ENCODE measurements at places on chromosomes 5 and 9.

DNA sequence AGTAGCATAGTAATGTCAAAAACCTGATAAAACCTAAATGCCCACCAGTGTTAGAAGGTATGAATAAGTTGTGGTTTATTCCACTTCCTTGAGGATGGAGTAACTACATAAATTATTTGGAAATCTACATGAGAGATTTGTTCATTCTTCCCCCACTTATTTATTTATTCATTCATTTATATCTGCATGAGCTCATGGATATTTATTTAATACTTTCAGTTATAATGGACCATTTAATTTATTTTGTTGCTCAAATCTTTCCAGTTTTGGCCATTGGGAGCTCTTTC lies 223.8 kb upstream of the S1PR3 start:
- no peak for DNase-seq

DNA sequence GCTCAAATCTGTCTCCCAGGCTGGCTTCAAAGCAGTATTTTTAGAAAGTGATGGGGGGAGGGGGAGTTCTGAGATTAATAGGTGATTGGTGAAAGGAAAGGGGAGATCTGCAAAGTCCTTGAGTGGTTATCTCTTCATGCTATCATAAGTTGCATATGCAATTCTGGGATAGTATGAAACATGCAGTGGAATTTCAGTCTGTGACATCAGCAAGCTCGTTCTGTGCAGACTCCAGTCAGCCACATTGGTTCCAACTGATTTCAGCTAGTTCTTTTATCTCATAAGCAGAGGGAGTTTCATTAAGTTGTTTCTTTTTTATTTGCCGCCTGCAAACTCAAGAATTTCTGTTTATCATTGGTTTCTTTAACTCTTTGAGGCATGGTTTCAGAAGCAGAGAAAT lies 180.5 kb upstream of the SH3GL2 start:
- DNase-seq = no peak

DNA sequence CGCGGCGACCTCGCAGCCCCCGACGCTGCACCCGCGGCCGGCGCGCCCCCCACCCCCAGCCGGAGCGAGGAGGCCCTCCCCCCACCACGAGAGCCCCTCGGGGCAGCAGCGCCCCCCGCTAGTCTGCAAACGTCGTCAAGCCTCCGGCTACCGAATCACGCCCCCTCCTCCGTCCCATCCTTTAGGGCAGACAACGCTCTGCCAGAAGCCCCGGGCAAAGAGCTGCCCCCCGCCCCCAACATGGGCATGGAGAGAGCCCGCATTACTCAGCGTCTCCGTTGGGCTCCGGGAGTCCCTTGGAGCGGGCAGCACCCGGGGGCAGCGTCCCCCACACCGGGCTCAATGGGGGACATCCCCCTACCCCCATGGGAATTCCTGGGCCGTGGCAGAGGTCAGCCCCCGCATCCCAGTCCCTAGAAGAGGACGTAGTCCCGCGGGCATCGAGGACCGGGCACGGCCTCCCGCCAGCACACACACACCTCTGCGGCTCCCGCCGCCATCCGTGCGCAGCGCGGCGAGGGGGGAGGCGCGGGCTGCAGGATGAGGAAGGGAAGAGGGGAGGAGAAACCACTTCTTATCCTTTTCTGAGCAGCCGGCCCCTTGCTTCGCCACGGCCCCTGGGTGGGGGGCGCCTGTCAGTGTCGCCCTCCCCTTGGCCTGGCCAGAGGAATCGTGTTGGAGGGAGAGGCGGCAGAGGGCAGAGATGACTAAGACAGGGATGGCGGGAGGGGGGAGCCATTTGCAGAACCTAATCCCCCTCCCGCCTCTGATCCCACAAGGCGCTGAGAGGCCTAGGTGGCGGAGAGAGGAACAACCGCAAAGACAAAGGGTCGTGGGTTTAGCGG lies 750 bp downstream of the DNM1 start:
- no peak for DNase-seq

GRCh38 chr5:14744296-14745187 lies 80.0 kb downstream of the OTULIN start:
- DNase-seq = no peak

- DNase-seq = no peak
Observed at GRCh38 chr5:120096413-120096812, 367.7 kb upstream of the PRR16 start.

DNA sequence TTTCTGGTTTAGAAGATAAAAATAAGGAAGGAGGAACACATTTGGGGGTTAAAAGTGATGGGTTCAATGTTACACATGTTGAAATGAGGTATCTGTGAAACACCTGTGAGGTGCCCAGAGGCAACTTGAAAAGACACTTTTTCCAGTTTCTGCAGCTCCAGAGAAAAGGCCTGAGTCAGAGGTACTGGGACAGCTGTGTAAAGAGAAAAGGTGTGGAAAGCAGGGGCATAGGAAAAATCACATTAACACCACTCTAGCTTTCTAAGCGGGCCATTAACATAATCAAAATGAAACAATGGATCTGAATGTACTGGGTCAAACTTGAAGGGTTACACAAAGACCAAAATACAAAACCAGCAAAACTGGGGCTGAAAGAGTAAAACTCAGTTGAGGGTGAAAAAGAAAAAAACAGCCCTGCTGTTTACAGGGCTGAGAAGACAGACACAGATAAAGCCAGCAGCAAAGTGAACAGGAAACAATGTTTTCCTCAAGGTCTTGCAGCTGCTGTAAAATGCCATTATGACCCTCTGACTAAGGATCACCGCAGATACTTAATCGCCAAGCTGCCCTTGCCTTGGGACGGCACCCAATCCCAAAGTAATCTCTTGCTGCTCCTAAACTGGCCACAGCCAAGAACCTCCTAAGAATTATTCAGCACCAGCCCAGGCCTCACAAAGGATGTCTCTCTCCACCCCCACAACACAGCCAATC lies 104.7 kb downstream of the DROSHA start:
- DNase-seq = no peak

- DNase-seq = no peak
Observed at GRCh38 chr9:98342820-98343210, 87.4 kb upstream of the TBC1D2 start.

DNA sequence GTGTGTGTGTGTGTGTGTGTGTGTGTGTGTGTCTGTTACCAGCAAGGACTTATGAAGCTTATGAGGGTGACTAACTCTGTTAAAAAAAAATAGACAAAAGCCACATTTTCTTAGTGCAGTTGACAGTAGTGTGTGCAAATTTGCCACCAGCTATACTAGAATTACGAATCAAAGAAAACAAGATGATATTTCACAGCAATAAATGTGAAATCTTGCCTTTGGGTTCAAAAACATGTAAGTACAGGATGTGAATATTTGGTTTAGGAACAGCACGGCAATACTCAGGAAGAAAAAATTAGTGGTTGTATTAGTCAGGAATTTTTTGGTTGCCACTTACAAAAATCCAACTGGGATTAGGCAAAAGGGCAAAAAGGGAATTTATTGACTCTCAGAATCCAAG lies 117.4 kb downstream of the NPR3 start:
- DNase-seq = no peak

- no peak for DNase-seq
Observed at GRCh38 chr5:52668544-52669185, 119.1 kb upstream of the ITGA1 start.

DNA sequence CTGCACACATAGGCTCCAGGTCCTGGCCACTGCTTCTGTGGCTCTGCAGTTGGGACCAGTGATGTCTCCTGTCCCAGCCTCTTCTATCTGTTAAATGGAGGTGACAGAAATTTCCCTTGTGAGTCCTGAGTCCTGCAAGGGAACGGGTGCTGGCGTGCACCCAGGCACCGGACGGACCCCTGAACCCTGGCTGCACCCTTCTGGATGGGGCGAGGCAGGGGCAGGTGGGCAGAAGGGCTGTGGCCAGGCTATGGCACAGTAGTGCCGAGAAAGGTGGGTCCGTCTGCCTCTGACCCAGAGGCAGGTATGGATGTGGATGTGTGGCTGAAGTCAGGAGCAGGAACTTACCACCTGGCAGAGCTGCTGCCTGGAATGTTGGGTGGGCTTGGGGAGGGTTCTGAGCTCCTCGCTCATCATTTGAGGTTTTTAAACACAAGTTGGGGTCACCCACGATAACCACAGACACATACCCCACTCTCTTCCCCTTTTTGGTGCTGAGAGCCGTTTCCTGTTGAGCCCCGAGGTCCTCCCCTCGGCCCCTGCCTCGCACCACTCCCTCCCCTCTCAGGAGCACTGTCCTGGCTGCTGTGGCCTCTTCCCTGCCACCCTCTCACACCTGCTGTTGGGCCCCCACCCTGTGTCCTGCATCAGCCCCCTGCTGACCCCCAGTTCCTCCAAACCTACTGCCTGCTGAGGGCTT lies 82.0 kb downstream of the COL5A1 start:
- no peak for DNase-seq

GRCh38 chr9:91603932-91604331 lies 180.3 kb upstream of the NFIL3 start:
- DNase-seq = no peak

DNA sequence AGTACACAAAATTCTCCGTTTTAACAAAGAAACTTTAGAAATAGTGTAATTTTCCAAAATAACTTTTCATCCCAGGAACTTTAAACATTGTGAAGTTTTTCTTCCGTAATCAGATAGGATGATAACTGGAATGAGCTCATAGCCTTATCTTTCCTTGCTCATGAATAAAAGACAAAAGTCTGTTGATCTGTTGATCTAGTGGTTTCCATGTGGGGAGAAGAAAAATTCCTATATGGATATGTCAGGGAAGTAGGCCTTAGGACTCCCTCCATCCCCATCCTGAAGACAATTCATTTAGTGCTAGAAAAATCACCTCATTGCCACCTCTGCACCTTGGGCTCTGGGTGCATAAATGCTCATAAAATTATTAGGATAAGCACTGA lies 266.6 kb downstream of the SMARCA2 start:
- DNase-seq = no peak

DNA sequence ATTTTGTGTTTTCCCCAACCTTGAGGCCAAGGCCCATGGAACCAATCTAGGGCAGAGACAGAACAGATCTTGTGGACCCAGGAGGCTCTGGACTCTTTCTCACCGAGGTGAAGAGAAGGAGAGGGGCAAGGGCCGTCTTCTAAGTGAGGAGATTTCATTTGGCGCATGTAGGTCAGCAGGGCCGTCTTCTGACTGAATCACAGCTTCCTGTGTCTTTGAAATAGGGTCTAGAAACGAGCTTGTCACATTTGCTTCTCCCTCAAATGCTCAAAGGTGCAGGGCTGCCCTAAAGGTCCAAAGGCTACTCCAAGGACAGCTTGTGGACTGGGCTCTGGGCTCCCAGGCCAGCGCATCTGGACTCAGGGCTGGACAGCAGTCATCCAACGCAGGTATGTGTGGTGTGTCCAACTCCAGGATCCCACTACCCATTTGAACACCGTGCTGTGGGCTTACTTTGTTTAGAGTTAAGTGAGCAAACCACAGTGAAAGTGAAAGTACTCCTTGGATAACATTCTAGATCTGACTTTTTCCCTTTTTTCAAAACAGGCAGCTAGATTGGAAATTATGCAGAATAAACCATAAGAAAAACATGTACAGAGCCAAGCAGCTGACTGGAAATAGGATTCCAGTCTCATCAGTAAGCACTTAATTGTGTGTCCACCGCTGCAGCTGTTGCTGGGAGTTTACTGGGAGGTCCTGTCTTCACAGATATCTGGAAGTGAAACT lies 357.0 kb downstream of the GADD45G start:
- no peak for DNase-seq

DNA sequence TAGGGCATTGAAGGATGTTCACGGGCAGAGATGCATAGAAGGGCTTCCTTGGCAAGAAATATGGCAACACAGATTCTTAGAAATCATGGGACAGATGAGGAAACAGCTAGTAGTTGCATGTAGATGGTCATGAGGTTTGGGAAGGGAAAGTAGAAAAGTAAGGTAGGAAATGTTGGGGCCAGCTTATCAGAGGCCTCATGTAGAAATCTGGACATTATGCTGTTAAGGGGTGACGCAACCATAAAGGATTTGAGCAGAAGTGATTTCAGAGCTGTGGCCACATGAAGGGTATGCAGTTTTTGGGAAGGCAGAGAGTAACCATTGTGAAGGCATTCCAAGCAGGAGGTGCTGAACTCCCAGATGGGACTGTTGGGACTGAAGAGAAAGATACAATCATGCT lies 224.0 kb downstream of the ARHGAP26 start:
- DNase-seq = no peak

DNA sequence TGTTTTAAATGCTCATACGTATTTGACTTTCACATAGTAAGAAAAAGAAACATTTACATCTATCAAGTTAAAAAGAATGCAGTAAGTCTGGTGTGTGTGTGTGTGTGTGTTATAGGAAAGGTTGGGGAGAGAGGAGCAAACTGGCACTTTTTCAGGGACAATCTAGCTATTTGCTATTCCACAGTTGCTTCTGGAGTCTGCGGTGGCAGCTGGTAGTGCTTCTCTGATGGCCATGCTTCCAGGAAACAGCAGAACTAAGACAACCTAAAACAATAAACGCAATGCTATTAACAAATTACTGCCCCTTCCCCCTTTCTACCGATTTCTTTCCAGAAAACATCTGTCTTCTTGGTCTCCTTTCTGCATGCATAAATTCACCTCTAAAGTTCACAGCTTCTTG lies 70.0 kb upstream of the CDH10 start:
- DNase-seq = no peak

- DNase-seq = no peak
Observed at GRCh38 chr9:115540091-115540490, 422.1 kb upstream of the TNC start.

GRCh38 chr5:171707442-171707792 lies 78.2 kb upstream of the SMIM23 start:
- no peak for DNase-seq

DNA sequence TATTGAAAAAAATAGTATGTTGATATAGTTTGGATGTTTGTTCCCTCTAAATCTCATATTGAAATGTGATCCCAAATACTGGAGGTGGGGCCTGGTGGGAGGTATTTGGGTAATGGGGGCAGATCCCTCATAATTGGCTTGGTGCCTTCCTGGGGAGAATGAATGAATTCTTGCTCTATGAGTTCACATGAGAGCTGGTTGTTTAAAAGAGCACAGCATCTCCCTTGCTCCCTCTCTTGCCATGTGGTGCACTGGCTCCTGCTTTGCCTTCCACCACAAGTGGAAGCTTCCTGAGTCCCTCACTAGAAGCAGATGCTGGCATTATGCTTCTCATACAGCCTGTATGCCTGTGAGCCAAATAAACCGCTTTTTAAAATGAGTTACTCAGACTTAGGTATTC lies 154.8 kb downstream of the ADAMTS6 start:
- DNase-seq = no peak

- DNase-seq = no peak
Observed at GRCh38 chr5:96067894-96068614, 106.4 kb upstream of the ELL2 start.

- DNase-seq = no peak
Observed at GRCh38 chr9:121764371-121764730, 112.9 kb downstream of the DAB2IP start.

DNA sequence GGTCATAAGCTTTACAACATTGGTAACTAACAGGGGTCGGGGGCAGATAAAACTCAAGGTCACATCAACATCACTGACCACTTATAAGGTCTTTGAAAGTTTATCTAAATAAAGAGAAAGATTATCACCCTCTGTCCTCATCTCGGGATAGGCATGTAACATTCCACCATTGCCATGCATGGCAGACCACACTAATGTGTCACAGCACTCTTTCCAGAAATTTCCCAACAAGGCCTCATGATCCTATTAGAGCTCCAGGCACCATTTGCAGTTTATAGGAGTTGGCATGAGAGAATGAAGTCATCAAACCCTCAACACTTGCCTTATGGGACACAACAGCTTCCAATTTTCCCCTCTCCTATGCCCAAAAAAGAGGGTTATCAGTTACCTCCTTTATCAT lies 31.9 kb upstream of the ZNF622 start:
- DNase-seq = no peak

Measured in stimulated activated CD8-positive, alpha-beta memory T cell treated with anti-CD3 and anti-CD28 coated beads, Interleukin-2, amount 100 ng/mL, for 48 hours (primary cell).